Muscle of arm (tissue), 14 donors: ENCODE measurements at places on chromosomes 1 and 21. TPM values are rescaled to one million over a fixed set of nuclear protein-coding genes. Genes with fewer than 3 reads are reported as not detected.

GRCh38 chr1:12761781-12762180, 11.8 kb upstream of the PRAMEF12 start:
- no peak for DNase-seq

GRCh38 chr21:30306884-30307283, 13.2 kb downstream of the KRTAP26-1 start:
- DNase-seq, result no peak

DNA sequence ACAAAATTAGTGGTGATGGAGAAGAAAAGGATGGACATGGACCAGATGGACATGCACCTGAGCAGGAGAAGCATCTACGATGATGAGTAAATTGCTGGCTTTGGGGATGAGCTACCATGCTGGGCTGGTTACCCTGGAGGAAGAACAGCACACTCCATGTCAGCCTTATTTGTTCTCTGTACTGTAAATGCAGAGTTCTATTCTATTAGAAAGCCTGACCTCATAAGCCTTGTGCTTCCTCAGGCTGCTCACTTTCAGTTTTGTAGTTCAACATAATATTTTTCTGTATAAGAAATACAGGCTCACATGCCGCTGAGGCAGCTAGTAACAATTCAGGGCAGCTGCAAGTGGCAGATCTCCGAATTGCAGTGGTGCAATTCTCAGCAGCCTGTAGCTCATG, 249.6 kb downstream of the PLA2G4A start:
- DNase-seq, result no peak

- DNase-seq, result no peak
These were observed 203.4 kb upstream of the SPAG17 start for GRCh38 chr1:118388301-118388959.

Gene RNU1-1
- polyA plus RNA-seq, result not detected

DNA sequence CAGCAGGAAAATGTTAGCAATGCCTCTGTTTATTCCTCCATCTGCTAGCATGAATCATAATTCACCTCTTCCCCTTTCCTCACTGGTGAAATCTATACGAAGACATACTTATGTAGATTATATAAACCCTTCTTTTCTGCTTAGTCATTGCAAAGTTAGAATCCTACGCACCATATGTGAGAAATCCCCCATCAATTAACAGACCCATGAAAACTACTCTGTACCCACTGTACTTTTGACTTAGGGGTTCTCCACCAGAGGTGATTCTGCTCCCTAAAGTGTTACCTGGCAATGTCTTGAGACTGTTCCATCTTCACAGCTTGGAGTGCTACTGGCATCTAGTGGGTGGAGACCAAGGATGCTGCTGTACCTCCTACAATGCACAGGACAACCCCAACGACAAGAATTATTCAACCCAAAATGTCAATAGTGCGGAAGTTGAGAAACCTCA, 49.6 kb upstream of the KCTD3 start:
- no peak for DNase-seq

Gene OR2L3
- polyA plus RNA-seq, result not detected
